ENCODE measurements at places on chromosomes 2 and 18.

DNA sequence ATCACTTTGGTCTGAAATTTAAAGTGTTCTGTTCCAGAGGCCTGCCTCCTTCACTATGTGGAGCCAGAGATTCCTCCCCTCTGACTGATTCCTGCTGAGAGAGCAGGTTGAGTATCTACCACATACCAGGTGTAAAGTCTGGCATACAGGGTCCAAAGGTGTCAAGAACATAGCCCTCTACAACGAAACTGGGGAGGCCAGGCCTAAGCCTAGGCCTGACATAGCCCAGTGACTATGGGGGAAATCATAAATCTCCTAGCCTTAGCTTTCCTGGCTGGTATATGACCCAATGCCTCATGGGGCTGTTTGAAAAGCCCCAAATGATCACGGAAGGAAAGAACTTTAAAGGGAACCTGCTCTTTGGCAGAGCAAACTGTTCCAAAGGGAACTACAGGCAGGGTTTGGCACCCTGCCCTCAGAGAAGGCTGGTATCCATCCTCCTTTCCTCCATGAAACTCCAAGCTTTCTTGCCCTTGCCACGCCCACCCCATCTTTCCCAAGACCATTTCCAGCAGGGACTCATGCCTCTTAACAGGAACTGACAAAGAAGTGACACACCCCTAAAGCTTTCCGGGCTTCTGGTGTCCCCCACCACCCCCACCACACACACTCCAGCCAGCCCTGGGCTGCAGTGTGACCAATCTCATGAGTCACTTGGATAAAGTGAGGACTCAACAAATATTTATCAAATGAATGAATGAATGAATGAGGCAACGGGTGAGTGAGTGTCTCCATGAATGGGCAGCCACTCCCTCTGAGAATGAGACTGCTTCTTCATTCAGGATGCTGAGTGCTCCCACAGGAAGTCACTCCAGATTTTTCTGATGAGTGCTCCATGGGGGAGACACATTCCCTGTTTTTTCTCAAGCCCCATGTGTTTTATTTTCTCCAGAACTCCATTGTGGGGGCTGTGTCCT lies 114.5 kb upstream of the STPG4 start:
- no peak for DNase-seq

DNA sequence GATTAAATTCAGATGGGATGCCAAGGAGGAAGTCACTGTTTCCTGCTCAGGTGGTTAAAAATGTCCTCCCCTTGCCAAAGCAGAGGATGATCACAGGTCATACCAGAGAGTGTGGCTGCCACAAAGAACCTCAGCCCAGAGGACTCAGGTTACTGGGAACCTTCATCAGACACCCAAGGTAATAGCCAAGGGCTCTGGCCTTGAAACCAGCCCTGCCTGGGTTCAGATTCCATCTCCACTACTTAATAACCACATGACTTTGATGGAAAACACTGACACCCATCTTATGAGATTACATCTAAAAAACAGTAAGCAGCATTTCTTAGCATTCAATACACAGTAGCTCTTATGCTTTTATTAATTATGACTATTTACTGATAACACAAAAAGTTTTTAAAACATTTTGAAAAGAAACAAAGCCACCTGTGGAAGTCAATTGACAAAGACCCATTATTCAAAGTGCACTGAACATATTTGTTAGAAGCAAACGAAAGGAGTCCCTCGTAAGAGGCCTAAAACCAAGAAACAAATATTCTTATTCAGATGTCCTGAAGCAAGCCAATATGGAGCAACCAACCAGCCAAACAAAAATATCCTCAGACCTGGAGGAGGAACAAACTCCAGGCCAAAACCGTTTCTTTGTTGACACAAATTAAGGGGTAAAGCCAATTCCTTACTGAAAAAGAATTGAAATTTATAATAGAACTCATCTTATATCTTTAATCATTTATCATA lies 241.5 kb downstream of the RNF152 start:
- no peak for DNase-seq

GRCh38 chr2:160201849-160202539 lies 1.9 kb upstream of the ITGB6 start:
- DNase-seq, result no peak

GRCh38 chr2:69847068-69847828 lies 17.8 kb downstream of the GMCL1 start:
- DNase-seq, result no peak

DNA sequence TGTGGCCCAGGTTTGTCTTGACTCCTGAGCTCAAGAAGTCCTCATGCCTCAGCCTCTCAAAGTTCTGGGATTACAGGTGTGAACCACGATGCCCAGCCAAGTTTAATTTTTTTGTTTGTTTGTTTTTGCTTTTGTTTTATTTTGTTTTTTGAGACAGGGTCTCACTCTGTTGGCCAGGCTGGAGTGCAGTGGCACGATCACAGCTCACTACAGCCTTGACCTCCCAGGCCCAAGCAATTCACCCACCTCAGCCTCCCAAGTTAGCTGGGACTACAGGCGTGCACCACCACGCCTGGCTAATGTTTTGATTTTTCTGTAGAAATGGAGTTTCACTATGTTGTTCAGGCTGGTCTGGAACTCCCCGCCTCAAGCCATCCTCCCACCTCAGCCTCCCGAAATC lies 29.4 kb upstream of the RAB1A start:
- no peak for DNase-seq

DNA sequence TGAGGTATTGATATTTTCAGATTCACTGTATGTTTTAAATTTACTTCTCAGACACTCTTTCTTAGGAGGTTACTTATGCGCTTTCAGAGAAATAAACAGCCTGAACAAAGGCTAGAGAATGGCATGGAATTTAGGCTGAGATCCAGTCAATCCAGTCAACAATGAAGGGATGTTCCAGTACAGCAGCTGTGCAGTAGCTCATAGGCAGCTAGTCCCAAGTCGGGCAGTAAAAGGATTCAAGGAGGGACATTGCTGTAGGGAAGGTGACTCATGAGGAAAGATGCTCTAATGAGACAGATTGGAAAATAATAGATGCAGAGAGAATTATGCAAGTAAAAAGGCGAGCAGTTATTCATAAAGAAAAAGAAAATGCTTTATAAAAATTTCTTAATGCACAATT lies 397.9 kb upstream of the RGPD4 start:
- no peak for DNase-seq

DNA sequence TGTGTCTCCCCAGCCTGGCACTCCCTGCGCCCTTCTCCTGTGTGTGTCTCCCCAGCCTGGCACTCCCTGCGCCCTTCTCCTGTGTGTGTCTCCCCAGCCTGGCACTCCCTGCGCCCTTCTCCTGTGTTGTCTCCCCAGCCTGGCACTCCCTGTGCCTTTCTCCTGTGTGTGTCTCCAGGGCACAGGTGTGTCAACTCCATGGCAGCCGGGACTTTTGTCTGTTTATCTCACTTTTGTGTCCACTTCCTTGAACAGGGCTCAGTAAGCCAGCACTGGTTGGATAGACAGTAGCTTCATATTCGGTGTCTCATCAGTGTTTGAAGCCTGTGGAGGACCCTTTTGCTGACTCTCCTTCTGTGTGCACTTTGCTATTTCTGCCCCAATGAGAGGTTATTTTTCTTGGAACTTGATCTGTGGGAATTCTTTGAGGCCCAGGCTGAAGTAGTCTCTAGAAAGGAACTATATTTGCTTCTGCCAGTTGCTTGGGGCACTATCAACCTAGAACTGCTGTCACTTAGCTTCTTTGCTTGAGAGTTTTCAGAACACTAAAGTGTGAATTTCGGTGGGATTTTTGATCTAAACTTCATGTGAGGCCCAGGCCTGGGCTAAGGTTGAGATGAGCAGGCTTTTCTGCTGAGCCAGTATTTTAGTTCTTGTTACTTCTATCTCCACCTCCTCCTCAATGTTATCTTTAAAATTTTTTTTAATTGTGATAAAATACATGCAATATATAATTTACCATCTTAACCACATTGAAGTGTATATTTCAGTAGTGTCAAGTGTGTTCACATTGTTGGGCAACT lies 8.3 kb upstream of the ASB1 start:
- no peak for DNase-seq

DNA sequence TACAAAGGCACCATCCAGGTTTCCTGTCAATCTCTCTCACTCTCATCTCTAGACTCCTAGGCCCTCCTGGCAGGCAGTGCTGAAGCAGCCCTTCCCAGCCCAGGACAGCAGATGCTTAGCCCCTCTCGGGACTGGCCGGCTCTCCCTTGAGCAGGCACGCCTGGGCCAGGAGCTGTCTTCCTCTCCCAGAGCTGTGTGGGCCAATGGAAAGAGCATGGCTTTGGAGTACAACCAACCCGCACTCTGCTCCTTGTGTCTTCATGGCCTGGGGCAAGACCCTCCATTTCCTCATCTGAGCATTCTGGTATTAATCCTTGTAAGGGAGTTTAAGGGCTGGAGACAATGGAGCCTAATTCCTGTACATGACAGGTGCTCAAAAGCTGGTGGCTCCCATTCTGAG lies 97.2 kb downstream of the CAPN13 start:
- DNase-seq, result no peak

- DNase-seq, result no peak
Observed at GRCh38 chr2:187453078-187453641, 5.1 kb upstream of the CALCRL start.

DNA sequence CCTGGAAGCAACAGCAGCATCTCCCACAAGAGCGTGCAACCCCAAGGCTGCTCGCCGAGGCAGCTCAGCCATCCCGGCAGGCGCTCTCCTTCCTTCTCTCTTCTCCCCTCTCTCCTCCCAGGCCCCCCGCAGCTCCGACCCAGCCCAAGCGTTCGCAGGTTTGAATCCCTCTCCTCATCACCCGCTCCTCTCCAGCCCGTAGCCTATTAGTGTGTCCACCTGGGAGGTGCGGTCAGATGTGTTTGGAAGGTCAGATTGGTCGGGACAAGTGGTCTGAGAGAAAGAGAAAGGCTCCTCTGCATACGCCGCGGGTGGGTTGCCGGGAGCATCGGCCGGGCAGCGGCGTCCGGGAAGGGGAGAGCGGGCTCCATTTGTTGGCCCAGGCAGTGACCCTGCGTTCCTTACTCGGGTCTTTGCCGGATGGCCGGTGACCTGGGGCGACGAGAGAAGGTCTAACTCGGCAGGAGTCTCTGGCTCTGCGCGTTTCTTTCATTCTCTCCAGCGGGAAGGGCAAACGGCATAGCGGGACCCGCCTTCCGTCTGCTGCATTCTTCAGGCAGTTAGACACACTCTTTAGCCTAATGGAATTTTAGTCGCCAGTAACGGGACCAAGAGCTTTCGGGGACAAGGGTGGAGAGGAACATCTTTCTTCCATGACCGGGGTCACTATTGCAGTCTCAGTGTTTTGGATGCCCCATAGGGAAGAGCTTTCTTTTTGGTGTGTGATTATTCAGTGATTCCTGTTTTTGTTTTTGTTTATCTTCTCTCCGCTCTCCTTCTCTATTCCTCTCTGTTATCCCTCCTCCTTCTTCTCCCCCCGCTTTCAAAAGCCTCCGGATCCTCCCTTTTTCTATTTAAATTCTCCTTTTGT lies 1.1 kb upstream of the TMEFF2 start:
- no peak for DNase-seq

Data from NCI-H1048 (cell line).